Activated CD4-positive, alpha-beta T cell treated with anti-CD3 and anti-CD28 coated beads, Interleukin-2, amount 50 U/mL, for 16 hours (primary cell): ENCODE measurements at places on chromosomes 2 and 18.

- no peak for DNase-seq
Measured at GRCh38 chr2:115160531-115161080, 718.2 kb downstream of the DPP10 start.

DNA sequence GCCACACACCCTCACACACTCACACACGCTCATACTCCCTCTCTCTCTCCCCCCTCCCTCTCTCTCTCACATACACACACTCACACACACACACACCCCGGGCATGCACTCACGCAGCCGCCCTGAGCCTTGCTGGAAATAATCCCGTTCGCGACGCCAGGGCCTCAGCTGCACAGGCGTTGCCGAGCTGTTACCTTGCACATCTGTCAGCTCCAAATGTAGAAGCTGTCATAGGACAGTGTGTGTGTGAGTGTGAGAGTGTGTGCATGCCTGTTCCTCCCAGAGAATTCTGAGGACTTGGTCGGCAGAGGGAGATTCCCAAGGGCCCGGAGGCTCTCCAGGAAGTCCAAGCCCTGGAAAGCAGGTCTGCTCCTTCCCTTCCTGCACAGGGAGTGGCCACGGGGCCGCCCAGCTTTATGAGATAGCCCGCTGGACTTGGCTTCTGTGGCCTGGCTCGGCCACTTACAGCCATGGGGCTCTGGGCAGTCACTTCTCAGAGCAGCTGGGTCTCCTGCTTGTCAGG, 8.6 kb downstream of the SPR start:
- no peak for DNase-seq

- DNase-seq = no peak
Measured at GRCh38 chr18:55401638-55402191, 186.3 kb downstream of the TCF4 start.

- DNase-seq = no peak
Measured at GRCh38 chr2:33354981-33355380, 121.5 kb upstream of the RASGRP3 start.

DNA sequence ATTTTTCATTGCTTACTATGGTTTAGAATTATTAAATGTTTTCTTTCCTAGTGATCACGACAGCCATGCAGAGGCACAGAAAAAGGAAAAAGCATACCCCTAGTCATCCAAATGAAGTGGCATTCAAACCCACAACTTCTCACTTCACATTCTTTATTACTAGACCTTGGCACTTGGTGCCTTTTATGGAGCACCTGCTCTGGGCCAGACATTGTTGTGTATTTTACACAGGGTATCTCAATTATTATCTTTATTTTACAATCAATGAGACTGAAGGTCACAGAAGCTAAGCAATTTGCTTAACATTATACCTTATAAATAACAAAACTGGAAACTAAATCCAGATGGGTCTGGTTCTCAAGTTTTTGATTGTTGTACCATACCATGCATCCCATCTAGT, 235.3 kb downstream of the LRATD1 start:
- no peak for DNase-seq

DNA sequence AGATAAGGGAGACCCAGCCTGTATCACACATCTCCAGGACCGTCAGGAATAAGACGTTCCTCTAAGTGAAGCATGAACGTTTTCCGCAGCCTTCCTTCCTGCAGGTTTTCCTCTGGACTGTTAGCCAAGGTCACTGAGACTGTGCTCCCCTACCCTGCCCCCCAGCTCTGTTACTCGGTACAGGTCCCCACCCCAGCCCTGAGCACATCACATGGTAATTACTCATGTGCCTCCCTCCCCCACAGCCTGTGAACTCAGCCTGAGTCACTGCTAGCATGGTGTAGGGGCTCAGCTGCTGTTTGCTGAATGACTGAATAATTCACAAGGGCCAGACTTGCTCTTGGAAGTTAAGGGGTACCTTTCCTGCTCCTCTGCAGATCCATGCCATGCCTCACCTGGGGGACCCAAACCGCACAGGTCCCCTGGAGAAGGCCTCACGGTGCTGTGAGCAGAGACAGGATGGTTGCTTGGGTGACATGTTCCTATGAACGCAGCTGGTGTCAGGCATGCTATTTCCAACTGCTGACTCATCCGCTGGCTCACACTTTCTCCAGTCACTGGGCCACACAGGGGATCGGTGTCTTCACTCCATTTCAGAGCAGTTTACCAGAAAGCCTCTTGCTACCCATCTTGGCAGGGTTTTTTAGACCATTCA, 88.2 kb downstream of the PLB1 start:
- peak; percentile 82 for DNase-seq

DNA sequence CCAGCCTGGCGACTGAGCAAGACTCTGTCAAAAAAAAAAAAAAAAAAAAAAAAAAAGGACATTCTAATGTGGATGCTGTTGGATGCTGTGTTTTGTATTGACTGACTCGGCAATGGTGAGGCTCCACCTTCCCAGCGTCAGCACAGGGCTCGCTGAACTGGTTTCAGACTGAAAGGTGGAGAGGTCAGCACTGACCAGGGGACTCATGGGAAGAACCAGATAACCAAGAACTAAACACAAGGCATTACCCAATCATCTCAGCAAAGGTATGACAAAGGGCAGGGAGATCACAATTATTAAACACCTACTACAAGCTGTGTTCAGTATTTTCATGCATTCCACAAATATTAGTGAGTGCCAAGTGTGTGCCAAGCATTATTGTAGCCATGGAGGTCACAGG, 103.2 kb downstream of the LRATD1 start:
- DNase-seq = no peak

- peak; percentile 76 for DNase-seq
Measured at GRCh38 chr18:44887227-44887631, 206.5 kb downstream of the SETBP1 start.

GRCh38 chr2:109128616-109129355, at the start of gene SH3RF3:
SH3RF3 (plus strand) TSS chr2:109129205.
- DNase-seq = no peak

DNA sequence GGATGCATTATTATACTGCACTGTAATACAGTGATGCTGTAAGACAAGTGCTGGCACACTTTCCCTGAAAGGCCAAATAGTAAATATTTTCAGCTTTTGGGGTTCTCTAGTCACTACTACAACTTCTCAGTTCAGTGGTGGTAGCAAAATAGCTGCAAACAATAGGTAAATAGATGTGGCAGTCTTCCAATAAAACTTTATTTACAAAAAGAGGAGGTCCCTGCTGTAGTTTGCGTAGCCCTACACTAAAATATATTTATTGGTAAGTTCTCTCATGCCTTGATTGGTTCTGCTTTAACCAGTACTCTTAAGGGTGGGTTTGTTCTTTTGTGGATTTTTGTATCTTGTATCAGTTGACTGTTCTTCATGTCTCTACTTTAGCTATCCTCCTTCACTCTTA, 7.8 kb downstream of the GLS start:
- no peak for DNase-seq

DNA sequence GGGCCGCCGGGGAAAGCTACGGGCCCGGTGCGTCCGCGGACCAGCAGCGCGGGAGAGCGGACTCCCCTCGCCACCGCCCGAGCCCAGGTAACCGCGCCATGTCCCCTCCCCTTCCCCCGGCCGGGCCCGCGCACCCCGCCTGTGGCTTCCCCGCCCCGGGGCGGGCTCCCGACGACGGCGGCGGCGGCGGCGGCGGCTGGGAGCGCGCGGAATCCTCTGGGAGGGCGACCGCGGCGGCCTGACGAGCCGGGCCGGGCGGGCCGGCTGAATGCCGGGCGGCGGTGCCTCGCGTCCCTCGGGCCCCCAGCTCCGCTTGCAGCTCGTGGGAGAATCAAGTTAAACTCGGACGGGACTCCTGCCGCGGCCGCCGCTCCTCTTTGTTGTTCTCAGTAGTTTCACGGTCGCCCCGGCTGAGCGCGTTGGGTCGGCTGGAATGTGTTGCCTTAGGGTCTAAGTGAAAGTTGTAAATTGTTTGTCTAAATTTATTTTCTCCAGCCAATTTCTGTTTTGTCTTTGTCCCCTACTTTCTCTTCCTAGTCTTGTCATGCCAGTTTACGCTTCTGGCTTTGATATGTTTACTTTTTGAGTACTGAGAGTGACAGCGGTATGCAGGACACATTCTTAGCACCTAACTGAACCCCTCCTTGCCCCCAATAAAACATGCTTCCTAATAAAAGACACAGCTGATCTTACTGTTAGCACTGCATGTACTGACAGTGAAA, 685 bp downstream of the SMAD4 start:
- DNase-seq = peak; percentile 56

DNA sequence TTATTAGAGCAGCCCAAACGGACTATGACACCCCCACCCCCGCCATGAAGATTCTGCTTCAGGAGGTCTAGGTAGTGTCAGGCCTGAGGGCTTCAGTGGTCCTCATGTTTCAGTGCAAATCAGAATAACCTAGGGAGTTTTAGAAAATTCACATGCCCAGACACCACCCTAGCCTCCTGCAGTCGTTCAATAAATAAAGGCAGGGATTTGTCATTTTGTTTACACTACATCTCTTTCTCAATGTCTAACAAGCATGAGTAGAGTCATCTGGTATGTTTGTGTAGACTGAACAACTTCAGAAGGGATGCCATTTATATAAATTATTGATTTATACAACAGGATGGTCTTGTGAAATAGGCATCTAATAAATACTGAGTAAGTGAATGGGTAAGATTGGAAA, 112.1 kb upstream of the SERPINE2 start:
- DNase-seq = no peak

- no peak for DNase-seq
Measured at GRCh38 chr2:219482674-219483405, 15.9 kb upstream of the GMPPA start.

- no peak for DNase-seq
Measured at GRCh38 chr2:147026664-147027295, 818.0 kb upstream of the ACVR2A start.

DNA sequence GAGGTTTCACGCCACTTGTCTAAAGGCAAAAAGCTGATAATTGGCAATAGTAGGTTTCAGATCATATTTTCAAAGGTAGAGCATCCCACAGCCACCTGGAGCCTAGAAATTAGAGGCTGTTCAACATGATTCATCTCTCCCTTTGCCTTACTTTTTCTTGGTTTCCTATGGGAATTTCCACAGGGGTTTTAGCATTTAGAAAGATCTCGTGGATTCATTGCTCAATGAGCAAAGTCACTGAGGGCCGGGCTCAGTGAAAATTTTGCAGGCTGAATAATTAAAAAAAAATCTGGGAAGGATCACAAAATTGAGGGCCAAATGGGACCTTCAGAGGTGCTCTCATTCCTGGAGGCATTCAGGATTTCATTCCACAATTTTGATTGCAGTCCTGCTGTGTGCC, 137.1 kb downstream of the VAPA start:
- DNase-seq = no peak

GRCh38 chr18:79252904-79253633, 142.7 kb upstream of the NFATC1 start:
- no peak for DNase-seq

GRCh38 chr18:58045242-58046092, 1.4 kb downstream of the NEDD4L start:
- peak; percentile 14 for DNase-seq

GRCh38 chr2:183284606-183285005, 160.4 kb downstream of the NUP35 start:
- DNase-seq = no peak
